ENCODE measurements at places on chromosomes 7 and 10.

DNA sequence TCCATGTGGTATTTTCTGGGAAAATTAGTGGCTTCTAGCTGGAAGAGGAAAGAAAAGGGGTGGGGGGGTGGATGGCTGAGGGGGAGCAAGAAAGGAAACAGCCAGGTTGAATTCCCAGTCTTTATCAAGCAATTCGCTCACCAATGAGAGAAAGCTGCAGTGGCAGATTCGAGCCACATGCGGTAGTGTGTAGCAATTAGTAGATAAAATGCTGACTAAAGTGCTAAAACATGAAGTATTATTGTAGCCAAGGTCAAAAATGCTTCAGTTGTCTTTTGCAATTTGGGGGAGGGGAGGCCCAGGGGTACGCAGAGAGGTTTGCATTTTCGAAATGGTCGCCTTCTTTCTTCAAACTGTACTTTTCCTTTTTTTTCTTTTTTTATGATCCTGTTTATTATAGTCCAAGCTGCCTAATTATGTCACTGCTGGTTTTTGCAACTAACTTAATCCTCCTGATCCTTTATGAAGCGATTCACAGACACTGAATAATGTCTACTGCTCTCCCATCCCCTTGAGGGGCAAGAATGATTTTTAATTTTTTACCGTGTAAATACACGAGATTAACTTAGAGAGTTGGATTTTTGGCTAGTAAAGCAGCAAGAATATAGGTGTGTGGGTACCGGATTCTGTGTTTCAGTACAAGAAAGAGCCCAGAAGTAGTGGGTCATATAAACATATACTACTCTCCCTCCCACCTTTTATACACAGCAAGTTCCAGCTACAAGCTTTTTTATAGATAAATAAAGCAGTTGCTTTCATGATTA, 3.6 kb upstream of the ARID5B start:
- no peak for DNase-seq

GRCh38 chr10:68957284-68957615, 1.3 kb downstream of the DDX21 start:
- no peak for DNase-seq

GRCh38 chr7:96481796-96482195, 159.9 kb upstream of the SLC25A13 start:
- DNase-seq = no peak

- DNase-seq = no peak
Measured at GRCh38 chr7:107233174-107233573, 64.4 kb downstream of the HBP1 start.

DNA sequence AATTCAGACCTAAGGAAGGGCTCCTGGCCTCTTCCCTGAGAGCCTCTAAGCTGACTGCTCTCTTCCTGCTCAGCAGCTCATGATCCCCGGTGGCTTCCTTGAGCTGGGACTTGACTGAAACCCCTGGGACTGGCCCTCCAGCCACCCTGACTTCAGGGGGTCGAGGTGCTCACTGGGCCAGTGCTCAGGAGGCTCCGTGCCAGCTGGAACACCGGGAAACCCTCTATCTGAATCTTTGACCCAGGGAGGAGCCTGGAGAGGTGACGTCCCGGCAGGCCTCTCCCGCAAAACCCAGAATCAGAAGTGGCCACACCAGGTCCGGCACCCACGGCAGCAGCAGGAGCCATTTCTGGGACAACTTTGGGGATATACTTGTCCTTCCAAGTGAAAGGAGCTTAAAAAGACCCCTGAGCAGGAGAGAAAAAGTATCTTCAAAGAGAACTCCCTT, 110.7 kb downstream of the WDR37 start:
- DNase-seq = no peak

GRCh38 chr10:93821051-93821772, 63.5 kb downstream of the LGI1 start:
- no peak for DNase-seq

GRCh38 chr10:86538547-86538946, 17.0 kb upstream of the WAPL start:
- no peak for DNase-seq

DNA sequence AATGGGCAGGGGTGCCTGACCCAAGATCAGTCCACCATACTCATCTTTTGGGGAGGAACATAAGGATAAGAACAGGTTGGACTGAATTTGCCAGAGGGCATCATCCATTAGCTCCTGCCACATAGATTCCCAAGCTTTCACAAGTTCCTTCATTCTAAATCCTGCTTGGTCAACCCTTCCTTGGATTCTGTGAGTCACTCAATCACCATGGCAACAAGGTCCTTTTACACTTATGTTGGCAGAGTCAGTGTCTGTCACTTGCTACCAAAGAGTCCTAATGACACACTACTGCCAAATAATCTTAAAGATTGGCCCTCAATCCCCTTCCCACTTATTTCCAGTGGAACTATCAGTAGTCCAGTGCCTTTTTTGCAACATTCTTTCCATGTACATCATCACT, 5.0 kb upstream of the LGI1 start:
- DNase-seq = no peak

GRCh38 chr7:82376739-82377138, 66.8 kb downstream of the CACNA2D1 start:
- no peak for DNase-seq

GRCh38 chr7:33854178-33854577, 51.2 kb upstream of the BMPER start:
- DNase-seq = no peak

GRCh38 chr7:25180946-25181345, 47.3 kb downstream of the NPVF start:
- DNase-seq = no peak

- DNase-seq = no peak
Measured at GRCh38 chr10:125779403-125780327, 4.0 kb upstream of the MMP21 start.

- DNase-seq = no peak
Measured at GRCh38 chr10:102752934-102753664, 9.4 kb downstream of the WBP1L start.

GRCh38 chr10:113441220-113441619, 111.6 kb upstream of the HABP2 start:
- no peak for DNase-seq

GRCh38 chr7:8436965-8437364, 3.6 kb downstream of the NXPH1 start:
- DNase-seq = peak; percentile 74

- no peak for DNase-seq
Measured at GRCh38 chr7:79520543-79520942, 67.1 kb upstream of the MAGI2 start.

DNA sequence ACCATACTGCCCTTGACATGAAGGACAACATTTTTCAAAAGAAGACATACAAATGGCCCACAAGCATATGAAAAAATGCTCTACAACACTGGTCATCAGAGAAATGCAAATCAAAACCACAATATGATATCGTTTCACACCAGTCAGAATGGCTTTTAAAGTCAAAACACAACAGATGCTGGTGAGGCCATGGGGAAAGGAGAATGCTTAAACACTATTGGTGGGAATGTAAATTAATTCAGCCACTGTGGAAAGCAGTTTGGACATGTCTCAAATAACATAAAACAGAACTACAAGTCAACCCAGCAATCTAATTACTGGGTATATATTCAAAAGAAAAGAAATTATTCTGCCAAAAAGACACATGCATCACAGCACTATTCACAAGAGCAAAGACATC, 4.2 kb upstream of the NT5C3A start:
- no peak for DNase-seq

DNA sequence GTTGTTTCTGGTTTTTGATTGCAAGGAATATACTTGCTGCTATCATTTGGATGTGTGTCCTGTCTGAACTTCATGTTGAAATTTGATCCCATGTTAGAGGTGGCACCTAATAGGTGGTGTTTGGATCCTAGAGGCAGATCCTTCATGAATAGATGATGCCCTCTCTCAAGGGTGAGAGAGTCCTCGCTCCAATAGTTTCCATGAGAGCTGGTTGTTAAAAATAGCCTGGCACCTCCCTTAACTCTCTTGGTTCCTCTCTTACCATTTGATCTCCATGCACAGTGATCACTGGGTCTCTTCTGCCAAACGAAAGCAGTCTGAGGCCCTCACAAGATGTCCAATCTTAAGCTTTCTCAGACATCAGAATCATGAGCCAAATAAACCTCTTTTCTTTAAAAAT, 49.0 kb upstream of the ZNF248 start:
- no peak for DNase-seq

GRCh38 chr10:29227201-29227600, 61.7 kb upstream of the LYZL1 start:
- no peak for DNase-seq

- no peak for DNase-seq
Measured at GRCh38 chr7:41630741-41631140, 72.1 kb downstream of the INHBA start.

DNA sequence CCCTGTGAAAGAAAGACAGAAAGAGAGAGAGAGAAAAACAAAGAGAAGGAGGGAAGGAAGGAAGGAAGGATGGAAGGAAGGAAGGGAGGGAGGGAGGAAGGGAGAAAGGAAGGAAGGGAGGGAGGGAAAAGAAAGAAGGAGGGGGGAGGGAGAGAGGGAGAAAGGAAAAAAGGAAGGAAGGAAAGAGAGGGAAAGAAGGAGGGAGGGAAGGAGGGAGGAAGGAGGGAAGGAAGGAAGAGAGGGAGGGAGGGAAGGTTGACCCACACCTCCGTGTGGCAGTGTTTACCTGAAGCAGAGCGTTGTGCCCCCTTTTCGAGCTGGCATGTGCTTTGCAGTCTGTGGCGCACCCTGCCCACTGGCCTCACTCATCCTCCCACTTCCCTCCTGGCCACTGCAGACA, 12.3 kb upstream of the MPP7 start:
- DNase-seq = no peak

GRCh38 chr7:140685407-140686087, 11.0 kb upstream of the NDUFB2 start:
- DNase-seq = no peak

DNA sequence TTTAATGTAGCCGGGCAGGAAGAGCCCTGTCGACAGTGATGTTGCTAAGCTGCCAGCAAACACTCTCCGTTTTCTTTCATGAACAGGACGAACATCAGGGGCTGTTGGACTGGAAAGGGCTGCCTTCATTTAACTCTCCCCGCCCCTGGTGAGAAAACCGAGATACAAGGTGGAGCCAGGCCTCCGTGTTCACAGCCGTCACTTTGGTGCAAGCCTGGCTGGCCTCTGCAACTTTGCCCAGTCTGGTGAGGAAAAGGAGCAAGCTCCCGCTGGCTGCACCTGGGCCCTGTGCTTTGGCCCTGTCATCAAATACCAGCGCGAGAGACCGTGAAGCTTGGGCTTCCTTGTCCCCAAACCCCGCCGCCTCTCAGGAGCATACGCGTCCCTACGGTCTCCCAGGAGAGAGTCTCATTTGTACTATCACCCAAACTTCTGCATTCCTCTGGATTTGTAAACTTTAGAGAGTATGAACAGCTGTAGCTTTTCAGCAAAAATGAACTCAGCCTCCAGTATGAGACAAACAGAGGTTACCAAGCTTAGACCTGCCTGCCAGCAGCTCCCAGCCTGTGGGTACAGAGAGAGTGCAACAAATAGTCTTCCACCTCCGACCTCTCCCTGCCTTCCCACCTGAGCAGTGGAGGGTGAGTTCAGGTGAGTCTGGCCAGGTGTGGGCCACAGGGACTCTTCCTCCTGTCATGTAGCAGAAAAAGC, 445.3 kb upstream of the MGMT start:
- DNase-seq = no peak

DNA sequence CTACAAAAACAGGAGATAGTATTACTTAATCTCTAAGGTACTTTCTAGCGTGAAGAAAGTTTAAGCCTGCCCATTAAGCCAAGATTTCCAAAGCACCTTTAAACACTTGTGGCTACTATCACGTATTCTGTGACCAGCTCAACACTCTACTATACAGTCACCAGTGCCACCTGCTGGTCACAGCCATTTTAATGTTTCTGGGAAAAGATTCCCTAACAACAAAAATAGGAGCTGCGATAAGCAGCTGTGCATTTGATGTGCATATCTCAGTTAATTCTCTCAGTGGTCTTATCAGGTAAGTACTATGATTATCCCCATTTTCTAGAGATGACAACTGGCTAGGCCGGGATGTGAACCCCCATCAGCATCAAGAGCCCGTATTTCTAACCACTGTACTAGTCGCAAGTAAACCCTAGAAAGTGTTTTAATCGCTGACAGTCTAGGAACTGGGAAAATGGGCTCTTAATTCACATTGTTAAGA, 860 bp downstream of the SEC31B start:
- peak; percentile 73 for DNase-seq

GRCh38 chr10:132061030-132061429, 4.7 kb upstream of the JAKMIP3 start:
- no peak for DNase-seq

DNA sequence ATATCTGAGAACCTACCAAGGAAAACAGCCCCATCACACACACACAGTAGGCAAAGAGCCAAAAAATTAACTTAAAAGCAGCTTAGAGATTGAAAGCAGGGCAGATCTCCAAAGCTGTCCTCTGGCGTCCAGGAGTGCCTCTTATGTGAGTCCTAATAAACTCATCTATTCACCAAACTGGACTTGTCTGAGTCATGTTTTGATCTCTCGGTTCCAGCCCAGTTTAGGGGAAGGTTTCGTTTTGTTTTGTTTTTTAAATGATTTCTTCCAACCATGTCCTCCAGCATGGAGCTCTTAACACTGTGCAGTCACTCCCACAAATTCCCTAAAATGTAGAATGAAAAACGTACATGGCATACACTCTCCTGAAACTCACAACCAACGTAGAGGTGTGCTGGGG, 6.7 kb upstream of the PRSS37 start:
- DNase-seq = no peak

- DNase-seq = no peak
Measured at GRCh38 chr10:100515612-100516011, 4.0 kb downstream of the SEC31B start.

GRCh38 chr7:50359995-50360925, 55.7 kb downstream of the IKZF1 start:
- peak; percentile 85 for DNase-seq

DNA sequence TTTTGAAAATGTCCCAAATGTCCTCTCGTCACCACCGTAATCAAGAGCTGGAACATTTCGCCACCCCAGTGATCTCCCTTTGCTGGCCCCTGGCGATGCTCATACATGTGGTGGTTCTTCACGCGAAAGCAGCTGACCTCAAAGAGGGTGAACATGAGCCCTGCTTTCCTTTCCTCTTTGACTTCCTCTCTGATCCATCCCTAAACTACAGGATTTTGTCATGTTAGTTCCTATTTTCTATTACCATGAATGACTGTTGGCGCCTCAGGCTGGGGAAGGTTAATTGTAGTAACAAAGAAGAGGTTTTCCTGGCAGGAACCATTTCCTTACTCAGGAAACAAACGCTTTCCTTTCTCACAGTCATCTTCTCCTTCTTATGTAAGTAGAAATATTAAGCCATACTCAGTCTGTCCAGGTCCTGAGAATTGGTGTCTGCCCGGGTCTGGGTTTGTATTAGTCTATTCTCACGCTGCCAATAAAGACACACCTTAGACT, 114.5 kb downstream of the INSYN2A start:
- DNase-seq = no peak

- DNase-seq = no peak
Measured at GRCh38 chr10:133158437-133158755, 1.6 kb upstream of the KNDC1 start.

- no peak for DNase-seq
Measured at GRCh38 chr10:11797847-11798633, 25.1 kb upstream of the PROSER2 start.
